ENCODE measurements at places on chromosomes 2 and 18. TPM values are rescaled to one million over a fixed set of nuclear protein-coding genes. Genes with fewer than 3 reads are reported as not detected.

Gene ARMC9
- 20.8 TPM for total RNA-seq

Gene ANKRD62
- total RNA-seq: not detected

Gene KIAA1328
- 4.0 TPM for total RNA-seq

Gene MORN2
- total RNA-seq: 17.7 TPM

Gene TUBB6
- total RNA-seq: 214 TPM

Gene KCNIP3
- 0.96 TPM for total RNA-seq

Gene MARCHF4
- total RNA-seq: 1.0 TPM

Gene UGT1A10
- not detected for total RNA-seq

Gene GULP1
- total RNA-seq: 64.2 TPM

Gene PEX13
- 30.0 TPM for total RNA-seq

Gene PPIG
- total RNA-seq: 20.8 TPM

Gene PER2
- total RNA-seq: 1.8 TPM

Gene CLEC4F
- not detected for total RNA-seq

Gene ANKRD39
- 15.9 TPM for total RNA-seq

Gene CYRIA
- 1.9 TPM for total RNA-seq

Gene RAB6C
- total RNA-seq: not detected

Gene ACTG2
- 3.5 TPM for total RNA-seq

Gene BUB1
- 31.0 TPM for total RNA-seq

Gene STPG4
- not detected for total RNA-seq

Gene ERICH2
- total RNA-seq: not detected

Gene CNDP1
- not detected for total RNA-seq

Gene GALNT13
- total RNA-seq: 0.78 TPM

Gene IGFBP2
- 121 TPM for total RNA-seq

Gene HK2
- total RNA-seq: 14.1 TPM

Gene LRRTM1
- not detected for total RNA-seq

Gene KCNE4
- total RNA-seq: 5.0 TPM

Gene C18orf32
- total RNA-seq: 39.6 TPM
